Omental fat pad (tissue), 4 donors: ENCODE measurements at places on chromosomes 4 and X.

DNA sequence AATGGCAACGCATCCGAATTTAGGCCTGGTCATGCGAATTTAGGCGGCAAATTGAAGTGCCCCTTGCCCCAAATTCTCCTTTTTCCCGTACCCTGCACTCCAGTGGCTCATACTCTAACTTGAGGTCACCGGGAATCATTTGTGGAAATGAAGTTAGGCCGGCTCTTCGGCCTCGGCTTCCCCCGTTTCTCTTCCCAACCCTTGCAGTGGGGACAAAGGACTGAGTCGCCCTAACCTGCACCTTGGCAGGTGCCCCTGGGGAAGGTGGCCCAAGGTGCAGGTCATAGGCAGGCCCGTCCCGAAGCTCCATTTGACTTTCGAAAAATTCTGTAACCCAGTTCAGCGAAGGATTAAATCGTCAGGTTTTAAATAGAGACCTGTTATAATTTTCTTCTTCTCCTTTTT lies 811 bp downstream of the SRD5A3 start:
- DNase-seq, result no peak

- no peak for DNase-seq
Measured at GRCh38 chrX:334971-335757, 16.6 kb upstream of the GTPBP6 start.

DNA sequence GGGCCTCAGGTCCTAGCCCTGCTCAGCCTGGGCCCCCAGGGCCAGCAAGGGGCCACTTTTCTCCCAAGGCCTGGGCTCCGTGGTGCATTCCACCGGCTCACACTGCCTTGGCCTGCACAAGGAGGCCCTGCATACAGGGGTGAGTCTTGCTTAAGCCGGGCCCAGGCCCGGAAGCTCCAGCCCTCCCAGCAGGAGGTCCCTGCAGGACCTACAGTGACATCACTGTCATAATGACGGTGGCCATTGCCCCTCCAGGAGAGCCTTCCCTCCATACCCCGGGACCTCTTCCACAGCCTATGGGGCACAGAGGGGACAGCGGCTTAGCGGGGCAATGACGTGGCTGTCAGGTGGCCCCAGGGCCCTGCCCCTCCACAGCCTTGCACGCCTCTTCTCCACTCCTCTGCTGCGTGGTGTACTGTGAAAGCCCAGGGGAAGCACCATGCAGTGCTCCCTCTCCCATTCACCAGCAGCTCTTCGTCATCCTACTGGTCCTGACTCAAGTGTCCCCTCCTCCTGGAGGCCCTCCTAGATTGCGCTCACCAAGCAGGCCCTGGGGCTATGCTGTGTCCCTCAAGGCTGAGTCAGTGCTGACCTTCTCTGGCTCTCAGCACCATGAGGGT lies 32.3 kb upstream of the AFAP1 start:
- DNase-seq, result no peak

- no peak for DNase-seq
Measured at GRCh38 chrX:124228849-124229248, 103.6 kb upstream of the TEX13D start.

DNA sequence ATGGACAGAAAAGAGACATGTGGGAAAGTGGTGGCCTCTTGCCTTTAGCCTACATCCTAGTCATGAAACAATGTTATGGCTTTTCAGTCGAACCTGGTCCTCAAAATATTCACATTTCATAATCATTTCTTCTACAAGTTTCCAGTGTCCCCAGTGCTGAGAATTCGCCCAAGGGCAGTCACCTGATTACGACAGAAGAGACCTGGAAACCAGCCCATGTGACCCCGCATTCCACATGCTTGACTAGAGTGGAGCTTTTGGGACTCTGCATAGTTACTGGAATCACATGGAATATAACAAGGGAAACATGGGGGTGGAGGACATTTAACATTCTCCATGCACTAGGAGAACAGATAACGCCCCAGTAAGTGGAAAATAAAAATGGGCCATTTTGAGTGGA lies 100.1 kb downstream of the PPARGC1A start:
- no peak for DNase-seq

DNA sequence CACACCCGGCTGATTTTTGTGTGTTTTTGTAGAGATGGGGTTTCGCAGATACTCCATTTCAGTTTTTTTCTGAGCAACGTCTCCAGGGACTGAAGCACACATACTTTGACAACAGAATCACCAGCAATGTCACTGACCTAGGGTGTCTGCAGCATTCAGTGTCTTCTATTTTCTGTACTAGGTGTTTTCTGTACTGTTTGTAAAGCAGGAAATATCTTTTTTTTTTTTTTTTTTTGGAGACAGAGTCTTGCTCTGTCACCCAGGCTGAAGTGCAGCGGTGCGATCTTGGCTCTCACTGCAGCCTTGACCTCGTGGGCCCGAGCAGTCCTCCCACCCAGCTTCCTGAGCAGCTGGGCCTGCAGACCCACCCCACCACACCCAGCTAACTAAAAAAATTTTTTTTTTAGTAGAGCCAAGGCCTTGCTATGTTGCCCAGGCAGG lies 8.9 kb downstream of the ADD1 start:
- DNase-seq, result no peak

DNA sequence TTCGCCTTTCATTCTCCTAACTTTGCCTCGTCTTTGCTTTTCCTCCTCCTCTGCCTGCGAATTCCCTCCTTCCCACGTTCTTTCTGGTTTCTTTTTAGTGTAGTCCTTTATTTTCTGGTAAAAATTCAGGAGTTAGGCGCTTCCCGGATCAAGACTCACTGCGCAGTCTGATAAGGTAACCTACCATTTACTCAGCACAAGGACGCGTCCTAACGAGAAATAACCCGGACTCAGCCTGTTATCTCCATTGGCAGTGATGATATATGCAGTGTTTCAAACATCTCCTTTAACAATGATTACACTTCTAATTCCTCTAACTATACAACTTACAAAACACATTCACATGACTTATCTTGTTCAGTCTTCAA lies 357 bp upstream of the ETNPPL start:
- DNase-seq, result no peak

DNA sequence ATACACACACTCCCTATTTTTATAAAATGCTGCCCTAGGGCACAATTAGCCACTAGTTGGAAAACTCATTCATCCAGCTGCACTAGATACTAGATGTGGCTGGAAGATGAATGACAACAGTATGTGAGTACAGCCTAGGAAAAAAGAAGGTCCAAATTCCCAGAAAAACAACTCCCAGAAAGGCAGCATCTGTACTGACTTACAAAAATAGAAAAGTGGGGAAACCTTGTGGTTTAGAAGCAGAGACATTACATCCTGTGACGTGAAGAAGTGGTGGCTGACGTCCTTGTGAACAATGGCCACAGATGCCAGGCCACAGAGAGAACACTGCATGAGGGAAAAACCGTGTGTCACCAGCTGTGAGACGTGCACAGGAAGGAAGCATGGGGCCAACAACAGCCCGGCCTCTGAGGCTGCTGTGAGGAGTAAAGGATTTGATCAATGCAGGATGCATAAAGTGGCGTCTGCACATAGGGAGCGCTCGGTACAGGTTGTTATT lies 81.2 kb downstream of the SPRY1 start:
- no peak for DNase-seq

- DNase-seq, result no peak
Measured at GRCh38 chr4:140065393-140065792, 88.6 kb downstream of the MAML3 start.

GRCh38 chr4:23023666-23024065 lies 330.9 kb downstream of the GBA3 start:
- no peak for DNase-seq

- DNase-seq, result no peak
Measured at GRCh38 chr4:153403726-153404125, 59.2 kb downstream of the MND1 start.

DNA sequence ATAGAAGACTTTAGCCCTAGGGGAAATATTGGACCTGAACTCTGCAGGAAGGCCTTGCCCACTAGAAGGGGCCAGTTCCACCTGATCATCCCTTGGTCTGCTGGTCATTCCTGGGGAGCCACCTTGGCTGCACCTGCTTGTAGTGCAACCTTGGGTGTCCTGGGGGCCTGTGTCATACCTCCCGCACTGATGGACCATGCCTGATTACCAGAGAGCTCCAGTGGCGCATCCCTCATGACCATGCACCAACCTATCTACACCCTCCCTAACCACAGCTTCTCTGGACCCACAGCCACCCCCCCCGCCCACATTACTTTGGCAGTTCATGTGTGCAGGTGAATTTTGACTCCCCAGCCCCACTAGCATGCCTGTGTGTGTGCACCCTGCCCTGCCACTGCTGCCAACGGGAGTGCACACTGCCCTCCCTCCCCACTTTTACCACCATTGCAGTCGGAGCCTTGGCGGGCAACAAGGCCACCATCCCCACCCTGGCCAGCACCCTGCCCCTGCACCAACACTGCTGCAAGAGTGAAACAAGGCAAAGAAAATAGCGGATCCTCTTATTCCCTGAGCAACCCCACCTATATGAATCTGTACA lies 208.1 kb downstream of the FAM47B start:
- no peak for DNase-seq

GRCh38 chrX:133670383-133670782 lies 255.1 kb upstream of the GPC4 start:
- DNase-seq, result no peak
